ENCODE measurements at places on chromosomes 2 and 18. TPM values are rescaled to one million over a fixed set of nuclear protein-coding genes. Genes with fewer than 3 reads are reported as not detected.

The IHH gene
- total RNA-seq, result 0.74 TPM

The FAM110C gene
- 0.40 TPM for total RNA-seq

The ZNF512 gene
- 18.8 TPM for total RNA-seq

The EXOC6B gene
- total RNA-seq, result 8.3 TPM

The PLCL1 gene
- not detected for total RNA-seq

The USP14 gene
- total RNA-seq, result 61.3 TPM

The FBXO15 gene
- total RNA-seq, result 0.48 TPM

The TMEM178A gene
- total RNA-seq, result 0.10 TPM

The RUFY4 gene
- not detected for total RNA-seq

The SLC9A4 gene
- total RNA-seq, result not detected

The AQP4 gene
- total RNA-seq, result 0.05 TPM

The NCKAP5 gene
- 0.76 TPM for total RNA-seq

The ALPG gene
- 0.42 TPM for total RNA-seq

The TRIP12 gene
- 70.1 TPM for total RNA-seq

The ASXL3 gene
- not detected for total RNA-seq

The ZC3H15 gene
- 92.4 TPM for total RNA-seq

The HPCAL1 gene
- total RNA-seq, result 329 TPM

The ST6GAL2 gene
- 13.1 TPM for total RNA-seq

The ANKRD29 gene
- total RNA-seq, result 13.8 TPM

The TMEM37 gene
- 2.7 TPM for total RNA-seq

The IL1B gene
- 0.07 TPM for total RNA-seq

All from A549 treated with AZD2906 at 1 μM for 4 hours (cell line).